Retinal pigment epithelial cell (primary cell): ENCODE measurements at places on chromosomes 2 and 18.

DNA sequence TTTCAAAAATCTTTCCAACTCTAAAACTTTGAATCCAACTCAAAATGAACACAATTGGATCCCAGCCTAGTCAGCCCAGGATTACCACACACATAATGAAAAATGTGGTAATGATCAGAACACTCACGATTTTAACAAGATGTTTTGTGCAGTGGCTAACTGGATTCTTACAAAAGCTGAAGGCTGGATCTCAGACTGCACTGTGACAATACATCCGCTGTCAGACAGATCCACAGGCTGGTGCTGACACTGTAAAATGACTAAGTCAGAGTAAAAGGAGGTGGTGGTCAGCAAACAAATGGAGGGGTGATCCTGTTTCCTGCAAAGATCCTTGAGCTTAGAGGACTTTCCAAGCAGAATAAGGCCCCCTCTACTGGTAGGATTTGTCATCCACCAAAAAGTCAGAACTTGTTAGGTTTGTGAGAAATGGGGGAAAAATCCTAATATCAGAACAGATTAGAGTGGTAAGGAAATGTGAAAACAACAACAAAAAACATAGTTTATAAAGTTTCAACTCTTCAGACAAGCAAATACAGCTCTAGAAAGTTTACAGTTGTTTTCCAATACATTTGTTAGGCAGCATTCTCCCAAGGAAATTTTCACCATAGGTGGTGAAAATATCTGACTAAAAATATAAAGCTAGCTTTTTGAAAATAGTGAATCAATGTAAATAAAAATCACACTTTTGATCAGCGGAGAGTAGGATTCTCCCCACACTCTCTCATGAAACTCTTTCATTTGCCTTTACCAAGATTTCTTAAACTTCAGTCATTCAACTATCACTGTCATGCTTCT is 211.9 kb downstream of the AGPS start:
- DNase-seq = peak; percentile 25

- DNase-seq = no peak
Observed at GRCh38 chr2:127619877-127620705, 25.9 kb upstream of the GPR17 start.

- no peak for DNase-seq
Observed at GRCh38 chr2:128750328-128751165, 431.9 kb upstream of the HS6ST1 start.

GRCh38 chr2:207632575-207633493 is 7.6 kb upstream of the METTL21A start:
- DNase-seq = no peak
